ENCODE measurements at places on chromosomes 11 and 22.

GRCh38 chr11:35030716-35031213 is 108.2 kb upstream of the CD44 start:
- no peak for DNase-seq

- DNase-seq = no peak
These were observed 17.1 kb downstream of the APOL4 start for GRCh38 chr22:36184433-36185025.

GRCh38 chr22:19786264-19786585 is 25.6 kb downstream of the TBX1 start:
- DNase-seq = no peak

- no peak for DNase-seq
These were observed 1.5 kb downstream of the DBX1 start for GRCh38 chr11:20158597-20159257.

DNA sequence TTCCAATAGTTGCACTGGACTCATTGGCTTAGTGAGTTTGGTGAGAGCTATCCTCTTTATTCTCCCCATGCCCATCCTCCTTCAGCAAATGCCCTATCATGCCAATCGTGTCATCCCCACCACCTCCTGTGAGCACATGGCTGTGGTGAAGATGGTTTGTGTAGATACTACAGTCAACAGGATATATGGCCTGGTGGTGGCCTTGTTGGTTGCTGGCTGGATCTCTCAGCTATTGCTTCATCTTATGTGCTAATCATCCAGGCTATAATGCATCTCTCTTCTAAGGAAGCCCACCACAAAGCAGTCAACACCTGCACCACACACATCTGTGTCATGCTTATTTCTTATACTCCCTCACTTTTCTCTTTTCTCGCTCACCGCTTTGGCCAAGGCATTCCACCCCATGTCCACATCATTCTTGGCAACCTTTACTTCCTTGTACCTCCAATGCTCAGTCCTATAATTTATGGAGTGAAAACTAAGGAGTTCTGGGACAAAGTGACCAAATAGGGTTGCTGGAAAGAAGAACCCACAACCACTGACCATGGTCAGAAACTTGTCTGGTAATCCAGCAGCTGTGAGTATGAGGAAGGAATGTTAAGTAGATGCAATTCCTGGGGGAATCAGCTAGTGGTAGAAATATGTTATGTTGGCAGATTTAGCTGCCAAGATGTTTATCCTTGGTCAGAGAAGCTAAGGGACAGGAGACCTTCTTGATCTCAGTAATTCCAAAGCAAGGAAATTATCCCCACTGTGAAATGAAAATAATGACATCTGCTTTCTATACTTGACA is 16.3 kb upstream of the OR56B1 start:
- DNase-seq = no peak

GRCh38 chr11:83073258-83073657 is 1.6 kb upstream of the RAB30 start:
- no peak for DNase-seq

DNA sequence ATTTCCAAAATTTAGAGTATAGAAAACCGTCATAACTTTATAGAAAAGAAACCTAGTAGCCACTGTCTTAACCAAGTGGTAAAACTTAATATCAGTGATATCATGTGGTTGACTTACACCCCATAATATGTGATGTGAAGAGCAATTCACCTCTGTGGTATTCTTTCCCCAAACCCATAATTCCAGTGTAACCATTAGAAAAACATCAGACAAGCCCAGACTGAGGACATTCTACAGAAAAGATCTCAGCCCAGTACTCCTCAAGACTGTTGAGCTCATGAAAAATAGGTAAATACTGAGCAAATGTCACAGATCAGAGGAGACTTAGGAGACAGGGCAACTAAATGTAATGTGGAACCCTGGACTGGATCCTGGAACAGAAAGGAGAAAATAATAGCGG is 134.6 kb downstream of the PGR start:
- no peak for DNase-seq

DNA sequence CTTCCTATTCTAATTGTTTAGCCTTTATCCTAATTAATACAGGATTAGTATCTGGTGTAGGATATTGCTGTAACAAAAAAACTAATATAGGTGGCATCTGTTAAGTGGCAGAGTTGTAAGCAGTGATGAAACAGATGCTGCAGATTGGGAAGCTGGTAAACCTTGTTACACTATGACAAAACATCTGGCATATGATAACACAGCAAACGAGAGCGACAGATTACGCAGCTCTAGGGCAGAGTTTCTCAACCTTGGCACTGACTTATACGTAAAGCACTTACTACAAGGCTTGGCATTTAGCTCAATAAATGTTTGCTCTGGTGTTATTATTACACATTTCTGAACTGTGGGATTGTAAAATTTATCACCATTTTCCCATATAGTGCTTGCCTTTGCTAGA is 137.0 kb downstream of the ATG16L2 start:
- no peak for DNase-seq

- no peak for DNase-seq
These were observed 50.1 kb upstream of the RASSF10 start for GRCh38 chr11:12958986-12959385.

GRCh38 chr11:16610738-16611388 is 127.6 kb upstream of the C11orf58 start:
- no peak for DNase-seq

DNA sequence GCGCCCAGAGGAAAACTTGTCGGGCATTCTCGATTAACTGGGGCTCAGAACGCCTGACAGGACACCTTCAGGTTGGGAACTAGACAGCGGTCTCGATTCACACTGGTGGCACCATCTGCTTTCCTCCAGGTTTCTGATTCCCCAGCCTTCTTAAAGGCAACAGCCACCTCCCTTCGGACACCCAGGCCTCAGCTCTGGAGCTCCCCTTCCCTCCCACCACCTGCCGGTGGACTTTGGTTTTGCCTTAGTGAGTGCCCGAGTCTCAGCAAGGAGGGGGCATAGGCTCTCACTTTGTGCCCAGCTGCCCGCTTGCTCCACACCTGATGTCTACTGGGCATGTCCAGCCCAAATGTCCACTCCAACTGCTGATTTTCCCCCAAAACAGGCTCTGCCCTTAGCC is 110.4 kb upstream of the PARVA start:
- no peak for DNase-seq

DNA sequence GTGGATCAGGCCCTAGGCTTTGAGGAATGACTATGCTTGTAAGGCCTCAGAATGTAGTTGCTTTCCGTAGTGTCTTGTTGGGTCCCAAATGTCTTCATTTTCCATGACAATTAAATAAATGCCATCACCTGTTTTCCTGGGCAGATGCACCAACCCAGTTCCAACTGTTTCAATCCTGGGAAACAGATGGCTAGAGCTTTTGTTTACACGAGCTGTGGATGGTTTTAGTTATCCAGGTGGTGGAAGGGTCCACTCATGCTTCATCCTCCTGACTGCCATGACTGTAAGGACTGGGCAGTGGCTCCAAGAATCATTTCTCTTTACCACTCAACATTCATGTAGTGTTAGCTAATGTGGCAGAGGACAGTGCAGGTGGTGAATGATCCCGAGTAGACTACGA is 8.6 kb downstream of the RCN1 start:
- DNase-seq = no peak

- DNase-seq = no peak
These were observed 24.0 kb upstream of the CADM1 start for GRCh38 chr11:115528225-115528624.

- no peak for DNase-seq
These were observed 12.1 kb downstream of the SERGEF start for GRCh38 chr11:18000760-18001159.

DNA sequence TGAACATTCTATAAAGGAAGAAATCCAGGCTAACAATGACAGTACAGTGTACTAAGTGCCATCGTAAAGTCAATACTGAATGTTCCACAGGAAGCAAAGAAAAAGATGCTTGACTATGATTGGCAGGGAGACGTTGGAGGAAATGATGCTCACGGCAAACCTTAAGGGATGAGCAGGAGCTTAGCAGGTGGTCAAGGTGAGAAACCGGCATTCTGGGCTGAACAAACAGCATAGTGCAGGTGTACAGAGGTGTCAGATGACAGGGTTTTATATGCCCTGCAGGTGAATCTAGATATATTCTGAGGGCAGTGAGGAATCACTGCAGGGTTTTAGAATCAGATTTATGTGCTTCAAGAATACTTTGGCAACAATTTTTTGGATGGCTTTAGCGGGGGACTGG is 85.3 kb upstream of the HEPHL1 start:
- no peak for DNase-seq

GRCh38 chr11:106986673-106987072 is 31.6 kb downstream of the GUCY1A2 start:
- DNase-seq = no peak

GRCh38 chr11:92342886-92343285 is 118.3 kb downstream of the FAT3 start:
- DNase-seq = no peak

DNA sequence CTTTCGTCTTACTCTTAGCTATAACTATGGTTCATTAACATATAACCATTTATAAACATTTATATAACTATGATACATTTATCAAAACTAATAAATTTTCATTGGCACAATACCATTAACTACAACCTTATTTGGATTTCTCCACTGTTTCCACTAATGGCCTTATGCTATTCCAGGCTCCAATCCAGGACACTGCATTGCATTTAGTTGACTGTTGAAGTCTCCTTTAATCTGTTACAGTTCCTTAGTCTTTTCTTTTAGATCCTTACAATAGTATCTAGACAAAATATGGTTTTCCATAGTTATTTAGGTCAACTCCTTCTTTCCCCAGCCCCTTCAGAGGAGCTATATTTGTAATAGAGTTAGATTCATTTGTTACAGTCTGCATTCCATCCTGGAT is 47.2 kb downstream of the CCDC34 start:
- DNase-seq = no peak

DNA sequence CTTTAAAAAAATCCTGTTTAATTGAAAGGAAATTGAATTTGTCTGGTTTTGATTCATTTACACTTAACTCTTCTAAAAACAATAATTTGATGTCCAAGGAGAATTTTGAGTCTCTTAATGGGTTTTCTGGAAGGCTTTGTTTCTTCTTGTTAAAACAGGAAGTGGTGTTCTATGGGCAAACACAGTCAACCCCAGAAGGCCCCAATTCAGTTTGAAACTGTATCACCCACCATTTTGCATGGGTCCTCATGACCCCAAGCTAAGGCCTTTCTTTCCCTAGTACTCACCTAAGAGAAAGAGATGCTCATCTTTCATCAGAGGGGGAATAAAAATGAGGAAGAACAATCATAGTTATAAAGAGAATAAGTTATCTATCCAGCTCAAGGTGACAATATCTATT is 10.6 kb downstream of the FLI1 start:
- no peak for DNase-seq
